ENCODE measurements at places on chromosomes 3 and 15. TPM values are rescaled to one million over a fixed set of nuclear protein-coding genes. Genes with fewer than 3 reads are reported as not detected.

Gene MAGEL2
- not detected for total RNA-seq

Gene EOMES
- 0.20 TPM for total RNA-seq

Gene DUOXA2
- total RNA-seq = not detected

DNA sequence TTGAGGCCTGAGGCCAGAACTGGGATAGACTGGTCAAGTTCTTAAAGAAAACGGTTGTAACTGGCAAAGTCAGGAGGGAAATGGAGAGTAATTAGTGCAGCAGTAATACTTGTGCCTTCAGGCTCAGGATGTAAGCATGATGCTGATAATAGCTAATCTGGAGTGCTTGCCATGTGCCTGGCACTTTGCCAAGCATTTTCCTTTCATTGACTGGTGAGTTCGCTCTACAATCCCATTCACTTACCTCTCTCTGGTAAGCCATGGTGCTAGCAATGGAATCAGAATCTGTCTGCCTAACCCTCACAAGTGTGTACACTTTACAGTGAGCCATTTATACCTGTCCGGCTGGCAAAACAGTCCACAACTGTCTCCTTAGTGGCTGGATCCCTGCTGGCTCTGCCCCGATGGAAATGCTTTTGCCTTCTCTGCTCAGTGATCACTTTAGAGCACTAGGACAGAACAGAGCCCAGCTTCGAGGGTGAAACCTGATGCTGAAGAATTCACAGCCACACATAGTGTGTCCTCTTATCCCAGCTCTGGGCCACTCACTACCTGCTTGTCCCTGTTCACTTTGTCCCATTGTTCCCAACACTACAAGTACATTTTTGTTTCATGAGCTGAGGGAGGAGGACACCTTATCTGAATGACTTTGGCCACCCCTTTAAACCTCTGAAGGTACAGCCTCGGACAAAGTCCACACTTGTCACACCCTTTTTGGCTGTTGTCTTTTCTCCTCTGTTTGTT is 10.3 kb downstream of the CHP1 start:
- DNase-seq = peak; percentile 28

DNA sequence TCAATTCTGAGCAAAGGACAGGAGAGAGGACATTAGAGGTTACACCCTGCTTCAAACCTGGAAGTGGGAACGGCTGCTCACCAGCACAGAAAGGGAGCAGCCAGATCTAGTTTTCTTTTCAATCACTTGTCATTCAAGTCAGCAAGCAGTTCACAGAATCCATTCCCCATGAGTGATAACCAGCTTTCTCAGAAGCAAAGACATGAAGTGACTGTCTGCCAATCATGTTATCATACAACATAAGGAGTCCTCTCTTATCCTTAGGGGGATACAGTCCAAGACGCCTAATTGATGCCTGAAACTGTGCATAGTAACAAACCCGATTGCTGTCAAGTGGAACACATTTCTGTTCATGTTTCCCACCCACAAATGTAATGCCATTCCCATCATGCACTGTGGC is 54.7 kb downstream of the FAM98B start:
- no peak for DNase-seq
